ENCODE measurements at places on chromosomes 12 and 14. TPM values are rescaled to one million over a fixed set of nuclear protein-coding genes. Genes with fewer than 3 reads are reported as not detected.

Gene SOX5
- not detected for total RNA-seq

Gene TOMM20L
- total RNA-seq = not detected

Gene TMEM119
- total RNA-seq = not detected

Gene CLMN
- 4.8 TPM for total RNA-seq

Gene ANG
- 12.2 TPM for total RNA-seq

Gene SCN8A
- total RNA-seq = 1.6 TPM

Gene UNG
- total RNA-seq = 90.2 TPM

Gene PEX5
- 27.3 TPM for total RNA-seq

All from A549 treated with AZD2906 at 1 μM for 4 hours (cell line).